ENCODE measurements at places on chromosomes 3 and 15. TPM values are rescaled to one million over a fixed set of nuclear protein-coding genes. Genes with fewer than 3 reads are reported as not detected.

The TMIE gene
- total RNA-seq = 0.85 TPM

The ARGFX gene
- total RNA-seq = not detected

The PAQR5 gene
- total RNA-seq = 14.5 TPM

The NXPE3 gene
- total RNA-seq = 6.5 TPM

The OR5K2 gene
- not detected for total RNA-seq

The NR1I2 gene
- not detected for total RNA-seq

The MRAS gene
- total RNA-seq = 14.2 TPM

The WDR73 gene
- 25.2 TPM for total RNA-seq

The TMED3 gene
- 132 TPM for total RNA-seq

The SPATA12 gene
- not detected for total RNA-seq

The SV2B gene
- total RNA-seq = 0.24 TPM

The CDHR4 gene
- total RNA-seq = not detected

The LRRIQ4 gene
- total RNA-seq = not detected

The TTLL13 gene
- total RNA-seq = not detected

The DNAJC19 gene
- 36.6 TPM for total RNA-seq

The BTD gene
- 16.4 TPM for total RNA-seq

The HTR3E gene
- not detected for total RNA-seq

The GOLGA6L25 gene
- not detected for total RNA-seq

The MDFIC2 gene
- total RNA-seq = not detected

The POC1A gene
- 2.2 TPM for total RNA-seq

The TSEN2 gene
- 13.3 TPM for total RNA-seq

The LRRN1 gene
- 0.72 TPM for total RNA-seq

The KLHL40 gene
- total RNA-seq = not detected

The KIF15 gene
- total RNA-seq = 2.4 TPM

The P2RY13 gene
- not detected for total RNA-seq

The ZNF662 gene
- 0.96 TPM for total RNA-seq

The SLC51B gene
- not detected for total RNA-seq

The CEP70 gene
- total RNA-seq = 17.7 TPM

The HESX1 gene
- total RNA-seq = not detected

The SLC2A2 gene
- under 0.01 TPM for total RNA-seq

The SLC6A20 gene
- 1.7 TPM for total RNA-seq

The PFN2 gene
- total RNA-seq = 141 TPM

The HMG20A gene
- total RNA-seq = 12.4 TPM

The ITGA11 gene
- total RNA-seq = not detected

The PPP1R14D gene
- not detected for total RNA-seq

The SLC28A1 gene
- not detected for total RNA-seq

The PEX5L gene
- total RNA-seq = under 0.01 TPM

The PROK2 gene
- total RNA-seq = not detected

The SLC27A2 gene
- 1.4 TPM for total RNA-seq

The ZNF639 gene
- 55.8 TPM for total RNA-seq

The TMC3 gene
- not detected for total RNA-seq

The AVEN gene
- 29.9 TPM for total RNA-seq

The CSPG4 gene
- 22.7 TPM for total RNA-seq

The PIERCE2 gene
- total RNA-seq = 1.7 TPM

The IL5RA gene
- not detected for total RNA-seq

The TM4SF4 gene
- total RNA-seq = not detected

The HES1 gene
- 100 TPM for total RNA-seq

The ITGB5 gene
- 124 TPM for total RNA-seq

The GCHFR gene
- 30.9 TPM for total RNA-seq

The C3orf80 gene
- under 0.01 TPM for total RNA-seq

The CAMK2N2 gene
- total RNA-seq = not detected

The FGF12 gene
- 0.24 TPM for total RNA-seq
